ENCODE measurements at places on chromosomes 2 and 18.

DNA sequence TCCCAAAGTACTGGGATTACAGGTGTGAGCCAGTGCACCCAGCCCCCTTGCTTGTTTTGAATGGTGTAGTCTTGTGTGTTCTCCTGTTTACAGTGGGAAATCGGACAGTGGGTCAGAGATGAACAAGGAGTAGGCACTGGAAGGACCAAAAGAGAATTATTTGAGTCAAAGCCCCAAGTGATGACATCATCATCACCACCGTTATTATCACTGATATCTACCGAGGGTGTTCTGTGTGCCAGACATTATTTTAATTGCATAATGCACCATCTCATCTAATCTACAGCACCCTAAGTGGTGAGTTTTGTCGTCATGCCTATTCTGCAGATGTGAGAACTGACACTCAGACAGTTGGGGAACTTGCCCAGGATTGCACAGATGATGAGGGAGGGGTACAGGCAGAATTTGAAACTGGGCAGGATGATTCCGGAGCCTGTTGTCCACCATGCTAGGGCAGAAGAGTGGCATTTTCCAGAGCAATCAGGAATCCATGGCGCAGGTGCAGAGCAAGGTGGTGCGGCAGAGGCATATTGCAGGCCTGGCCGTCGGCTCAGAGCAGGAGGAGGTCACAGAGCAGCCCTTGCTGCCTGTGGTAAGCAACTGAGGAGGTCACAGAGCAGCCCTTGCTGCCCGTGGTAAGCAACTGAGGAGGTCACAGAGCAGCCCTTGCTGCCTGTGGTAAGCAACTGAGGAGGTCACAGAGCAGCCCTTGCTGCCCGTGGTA lies 137.0 kb upstream of the HDAC4 start:
- no peak for DNase-seq

DNA sequence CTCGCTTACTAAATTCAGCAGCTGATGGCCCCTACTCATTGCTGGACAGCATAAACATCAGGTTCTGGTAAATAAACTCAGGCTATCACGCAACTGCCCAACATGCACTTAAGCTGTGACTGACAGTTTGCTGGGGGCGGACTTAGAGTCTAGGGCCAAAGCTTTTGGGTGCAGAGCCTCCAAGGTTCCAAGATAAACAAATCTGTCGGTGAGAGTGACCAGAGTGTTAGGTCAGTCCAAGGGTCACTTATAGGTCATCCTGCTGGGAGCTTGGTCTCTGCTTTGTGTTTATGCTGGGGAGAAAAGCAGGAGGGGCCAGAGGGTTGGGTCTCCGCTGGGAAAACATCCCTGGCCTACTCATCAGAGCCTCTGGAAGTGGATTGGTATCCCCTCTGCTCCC lies 188.6 kb upstream of the GATA6 start:
- no peak for DNase-seq

DNA sequence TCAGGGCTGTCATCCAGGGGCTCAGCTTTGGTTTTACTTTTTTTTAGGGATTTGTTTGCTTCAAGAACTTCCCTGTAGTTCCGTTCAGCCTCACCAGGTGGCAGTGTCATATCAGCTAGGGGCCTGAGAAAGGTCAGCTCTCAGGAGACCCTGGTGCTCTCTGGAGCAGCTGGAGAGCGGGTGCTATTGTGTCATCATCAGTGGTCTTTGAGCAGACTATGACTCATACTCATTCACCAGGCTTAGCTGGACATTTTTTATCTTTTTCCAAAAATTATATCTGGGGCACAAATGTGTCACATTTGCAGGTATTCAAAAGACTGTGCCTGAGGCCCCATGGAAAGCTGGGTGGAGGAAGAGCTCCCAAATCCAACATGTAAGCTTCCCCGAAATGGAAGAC lies 24.4 kb downstream of the ZNF892 start:
- no peak for DNase-seq

GRCh38 chr18:77754475-77755044 lies 504.9 kb downstream of the GALR1 start:
- DNase-seq = no peak

GRCh38 chr2:138500592-138501424 lies 762 bp upstream of the SPOPL start:
- no peak for DNase-seq

DNA sequence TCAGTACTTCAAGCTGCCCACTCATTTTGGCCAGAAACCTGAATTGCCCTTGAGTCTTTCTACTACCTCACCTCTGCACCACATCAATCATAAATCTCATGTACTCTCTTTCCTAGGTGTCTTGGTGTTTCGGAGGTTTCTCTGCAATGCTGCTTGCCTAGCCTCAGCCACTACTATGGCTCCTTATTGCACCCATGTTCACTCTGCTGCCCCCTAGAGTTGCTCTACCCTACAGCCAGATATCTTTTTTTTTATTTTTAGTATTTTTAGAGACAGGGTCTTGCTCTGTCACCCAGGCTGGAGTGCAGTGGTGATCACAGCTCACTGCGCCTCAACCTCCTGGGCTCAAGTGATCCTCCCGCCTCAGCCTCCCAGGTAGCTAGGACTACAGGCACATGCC lies 413.0 kb downstream of the PTPRM start:
- DNase-seq = no peak

DNA sequence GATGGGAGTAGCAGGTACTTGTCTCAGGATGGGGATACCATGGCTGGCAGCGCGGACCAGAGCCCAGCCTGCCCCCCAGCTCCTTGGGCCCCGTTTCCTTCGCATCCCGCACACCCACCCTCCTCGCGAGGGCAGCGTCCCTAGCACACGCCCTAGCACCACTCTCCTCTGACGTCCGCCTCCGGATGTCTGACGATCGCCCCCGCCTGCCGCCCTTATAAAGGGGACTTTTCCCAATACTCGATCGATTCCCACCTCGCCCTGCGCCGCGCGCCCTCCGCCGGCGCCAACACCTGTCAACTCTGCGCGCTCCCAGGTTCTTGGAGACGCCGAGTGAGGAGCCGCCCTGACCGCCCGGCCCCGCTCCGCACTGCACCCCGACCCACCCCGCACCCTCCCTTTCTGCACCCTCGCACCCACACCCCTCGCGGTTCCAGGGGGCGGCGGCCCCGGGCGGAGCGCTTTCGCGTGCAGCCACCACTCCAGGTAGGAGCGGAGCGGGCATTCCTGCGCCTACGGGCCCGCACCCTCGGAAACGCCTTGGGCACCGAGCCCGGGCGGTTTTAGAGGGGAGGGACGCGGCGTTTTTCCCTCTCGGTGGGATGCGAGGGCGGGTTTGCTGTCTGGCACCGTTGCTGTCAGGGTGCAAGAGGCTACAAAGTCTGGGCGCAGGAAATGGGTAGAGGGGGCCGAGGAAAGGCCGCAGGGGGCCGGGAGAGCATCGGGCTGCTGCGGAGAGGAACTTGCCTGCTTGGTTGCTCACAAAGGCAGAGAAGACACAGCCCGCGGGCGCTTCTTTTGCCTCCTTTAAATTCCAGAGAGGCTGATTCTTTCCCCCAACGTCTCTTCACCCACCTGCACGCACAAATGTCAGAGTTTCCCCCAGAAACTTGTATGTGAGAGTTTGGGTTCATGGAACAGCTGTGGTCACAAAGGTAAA lies at the start of gene SLC5A7:
Gene SLC5A7, plus strand, starts transcription at position 247 of the 940 bp plus-strand sequence. CDS start 1,632 bp downstream, outside the sequence.
- DNase-seq = no peak

- DNase-seq = no peak
Observed at GRCh38 chr2:74137651-74138599, 9.8 kb downstream of the BOLA3 start.

GRCh38 chr2:160091381-160091780 lies 29.0 kb upstream of the PLA2R1 start:
- DNase-seq = no peak

DNA sequence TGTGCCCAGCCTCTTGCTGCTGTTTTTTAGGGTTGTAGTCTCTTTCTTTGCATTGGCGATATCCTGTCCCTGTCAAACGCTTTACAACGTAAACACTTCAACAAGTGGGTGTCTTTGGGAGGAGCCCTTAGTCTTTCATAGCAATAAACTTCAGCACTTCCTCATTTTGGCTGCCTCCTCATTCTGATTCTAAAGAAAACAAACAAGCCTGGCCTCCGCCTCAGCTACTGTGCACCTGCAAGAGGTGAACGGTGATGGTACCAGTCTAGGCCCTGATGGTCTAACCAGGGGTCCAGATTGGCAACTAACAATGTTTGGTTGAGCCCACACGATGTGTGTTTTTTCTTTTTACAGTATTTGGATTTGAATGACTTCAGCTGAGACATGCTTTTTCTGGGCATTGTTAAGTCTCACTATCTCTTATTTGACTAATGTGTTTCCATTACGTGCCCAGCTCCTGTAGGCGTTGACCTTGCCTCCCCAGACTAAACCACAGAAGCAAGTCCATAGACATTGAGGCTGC lies 53.2 kb upstream of the CUL3 start:
- DNase-seq = no peak

DNA sequence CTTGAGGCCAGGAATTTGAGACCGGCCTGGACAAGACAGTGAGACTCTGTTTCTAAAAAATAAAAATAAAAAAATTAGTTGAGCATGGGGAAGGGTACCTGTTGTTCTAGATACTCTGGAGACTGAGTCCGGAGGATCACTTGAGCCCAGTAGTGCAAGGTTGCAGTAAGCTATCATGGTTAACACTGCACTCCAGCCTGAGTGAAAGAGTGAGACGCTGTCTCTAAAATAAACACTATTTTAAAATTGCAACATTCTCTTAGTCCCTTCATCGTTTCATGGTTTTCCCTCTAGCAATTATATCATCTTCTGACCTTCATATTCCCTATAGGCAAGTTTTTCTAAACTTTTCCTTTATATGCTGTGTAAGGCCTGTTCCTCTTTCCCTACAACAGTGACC lies 248.5 kb downstream of the VAPA start:
- DNase-seq = no peak

- no peak for DNase-seq
Observed at GRCh38 chr2:186879312-186879711, 30.3 kb upstream of the ZSWIM2 start.

DNA sequence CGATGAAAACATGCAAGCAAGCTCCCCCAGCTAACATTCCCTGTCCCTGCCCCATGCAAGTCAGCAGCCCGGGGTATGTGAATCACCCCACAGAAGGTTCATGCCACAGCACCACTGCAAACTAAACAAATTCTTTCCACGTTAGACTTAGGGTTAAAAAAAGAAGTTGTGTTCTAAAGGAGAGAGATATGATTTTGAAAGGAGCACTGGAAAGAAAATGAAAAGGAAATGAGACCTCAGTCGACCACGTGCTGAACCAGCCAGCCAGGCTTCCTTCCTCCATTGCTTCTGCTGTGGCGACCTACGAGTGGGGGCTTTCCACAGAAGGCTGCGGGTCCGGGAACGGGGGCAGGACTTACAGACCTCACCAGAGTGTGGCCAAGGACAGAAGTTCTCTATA lies 52.0 kb downstream of the ARL4C start:
- DNase-seq = no peak

GRCh38 chr2:9167718-9168657 lies 38.6 kb upstream of the ASAP2 start:
- no peak for DNase-seq

GRCh38 chr2:41496908-41497307 lies 550.9 kb upstream of the PKDCC start:
- DNase-seq = no peak

- DNase-seq = no peak
Observed at GRCh38 chr2:45263147-45263546, 253.9 kb upstream of the SIX2 start.

GRCh38 chr2:119873350-119874315 lies 113.9 kb downstream of the PTPN4 start:
- no peak for DNase-seq

- no peak for DNase-seq
Observed at GRCh38 chr2:237942513-237942899, 24.3 kb upstream of the UBE2F start.

GRCh38 chr2:7515327-7515726 lies 598.1 kb downstream of the RNF144A start:
- DNase-seq = no peak

DNA sequence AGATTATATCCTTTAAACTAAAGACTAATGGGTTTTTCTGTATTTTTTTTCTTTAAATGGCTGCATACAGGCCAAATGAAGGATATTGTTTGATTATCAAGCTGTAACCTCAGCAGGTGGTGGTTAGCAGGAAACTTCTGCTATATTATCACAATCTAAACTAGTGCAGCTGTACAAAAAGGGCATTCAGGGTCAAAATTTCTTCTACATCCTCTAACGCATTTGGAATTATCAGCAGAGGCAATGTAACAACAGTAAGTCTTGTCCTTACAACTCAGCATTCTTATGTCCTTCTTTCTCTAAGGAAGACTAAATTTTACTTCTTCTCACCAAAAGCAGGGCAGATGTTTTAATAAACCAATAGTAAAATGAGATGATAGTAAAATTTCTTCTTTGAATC lies 135.8 kb upstream of the FN1 start:
- no peak for DNase-seq

DNA sequence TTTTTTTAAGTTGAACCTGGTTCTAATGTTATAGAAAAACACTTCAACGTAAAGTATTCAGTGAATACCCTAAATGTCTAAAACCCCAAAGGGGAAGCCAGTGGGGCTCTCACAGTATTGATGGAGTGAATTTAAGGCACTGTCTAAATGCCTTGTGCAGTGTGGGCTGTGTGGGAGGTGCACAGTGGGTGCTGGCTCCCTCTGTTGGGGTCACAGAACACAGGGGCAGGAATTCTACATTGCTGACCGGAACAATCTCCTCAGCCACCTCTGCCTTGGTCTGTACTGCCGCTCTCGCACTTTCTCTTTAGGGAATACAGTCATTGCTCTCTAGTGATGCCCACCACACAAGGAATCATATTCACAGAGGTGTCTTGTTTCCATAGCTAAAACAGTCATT lies 45.4 kb downstream of the SPRED2 start:
- DNase-seq = no peak

- DNase-seq = no peak
Observed at GRCh38 chr2:85291425-85292023, 36.3 kb downstream of the TGOLN2 start.

- DNase-seq = no peak
Observed at GRCh38 chr2:212797484-212798205, 259.0 kb upstream of the ERBB4 start.

DNA sequence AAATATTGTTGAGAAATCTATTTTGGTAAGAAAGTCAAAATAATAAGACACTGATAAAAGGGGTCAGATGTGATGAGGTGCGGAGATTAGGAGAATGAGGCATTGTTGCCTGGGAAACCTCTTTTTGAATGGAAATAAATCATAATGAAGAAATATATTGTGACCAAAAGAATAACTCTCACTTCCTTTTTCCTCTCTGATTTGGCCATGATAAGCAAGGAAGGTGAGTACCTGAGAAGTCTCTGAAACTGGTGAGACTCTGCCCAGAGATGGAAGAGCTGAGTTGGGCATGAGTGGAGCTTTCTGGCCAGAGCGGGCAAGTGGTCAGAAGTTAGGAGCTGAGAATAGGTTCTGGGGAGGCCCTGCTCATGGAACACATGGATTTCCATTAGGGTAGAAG lies 11.8 kb downstream of the LAMA3 start:
- DNase-seq = no peak

- DNase-seq = no peak
Observed at GRCh38 chr2:10080536-10081304, 509 bp upstream of the CYS1 start.

DNA sequence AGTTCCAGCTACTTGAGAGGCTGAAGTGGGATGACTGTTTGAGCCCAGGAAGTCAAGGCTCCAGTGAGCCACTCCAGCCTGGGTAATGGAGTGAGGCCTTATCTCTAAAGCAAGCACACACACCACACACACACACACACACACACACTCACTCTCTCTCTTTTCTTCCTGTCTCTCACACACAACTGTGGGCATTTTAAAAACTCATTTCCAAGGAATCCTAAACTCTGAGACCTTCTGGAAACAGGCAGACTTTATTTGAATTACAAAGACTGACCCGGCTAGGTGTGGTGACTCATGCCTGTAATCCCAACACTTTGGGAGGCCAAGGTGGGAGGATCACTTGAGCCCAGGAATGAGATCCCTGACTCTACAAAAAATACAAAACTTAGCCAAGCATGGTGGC lies 21.3 kb downstream of the WDSUB1 start:
- DNase-seq = no peak
